ENCODE measurements at places on chromosomes 4 and X. TPM values are rescaled to one million over a fixed set of nuclear protein-coding genes. Genes with fewer than 3 reads are reported as not detected.

GRCh38 chrX:133645977-133646718, 230.9 kb upstream of the GPC4 start:
- H3K4me3 ChIP-seq = no peak overlapping the region
- H3K27ac ChIP-seq = no peak overlapping the region
- DNase-seq = no peak
- H3K4me1 ChIP-seq = no peaks in the 10 kb centered on the region
- no peaks in the 10 kb centered on the region for H3K27me3 ChIP-seq

DNA sequence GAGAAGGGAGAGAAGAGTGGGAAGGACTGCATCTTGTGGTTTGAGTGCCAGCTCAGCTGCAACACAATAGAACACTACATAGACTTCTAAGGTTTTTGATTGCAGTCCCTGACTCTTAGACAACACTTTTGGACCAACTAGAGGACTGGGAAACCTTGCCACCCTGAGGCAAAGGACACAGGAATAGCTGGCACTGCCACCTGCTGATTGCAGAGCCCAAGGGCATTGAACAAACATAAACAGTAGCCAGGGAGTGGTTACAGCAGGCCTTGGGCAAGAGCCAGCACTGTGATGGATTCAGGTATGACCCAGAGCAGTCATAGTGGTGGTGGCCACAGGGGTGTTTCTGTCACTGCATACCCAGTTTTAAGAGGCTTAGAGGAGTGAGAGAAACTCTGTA, 72.5 kb upstream of the CXorf51A start:
- no peaks in the 10 kb centered on the region for H3K36me3 ChIP-seq
- no peak overlapping the region for H3K27ac ChIP-seq
- no peak overlapping the region for H3K4me3 ChIP-seq
- no peaks in the 10 kb centered on the region for H3K27me3 ChIP-seq
- no peaks in the 10 kb centered on the region for H3K4me1 ChIP-seq
- DNase-seq = no peak

- no peak overlapping the region for H3K27ac ChIP-seq
- no peak for DNase-seq
- H3K4me3 ChIP-seq = no peak overlapping the region
These were observed 191.3 kb downstream of the KCNIP4 start for GRCh38 chr4:21757248-21757647.

DNA sequence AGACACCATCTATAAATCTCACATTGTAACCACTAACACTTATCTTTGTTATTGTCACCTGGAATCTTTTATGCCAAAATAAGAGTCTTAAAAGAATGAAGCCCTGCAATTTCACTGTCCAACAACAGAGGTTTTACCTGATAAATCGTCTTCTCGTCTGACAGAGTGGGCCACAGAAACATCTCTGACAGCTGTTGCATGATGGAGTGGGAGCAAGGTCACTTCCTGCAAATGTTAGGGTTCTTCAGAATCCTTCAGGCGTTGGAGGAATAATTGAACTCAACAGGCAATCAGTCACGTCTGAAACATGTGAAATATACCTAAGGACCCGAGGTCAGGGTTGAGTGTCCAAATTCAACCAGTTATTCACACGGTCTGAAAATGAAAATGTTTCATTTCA, 353.6 kb downstream of the TRIML1 start:
- DNase-seq = no peak
- H3K4me1 ChIP-seq = no peaks in the 10 kb centered on the region
- H3K4me3 ChIP-seq = no peak overlapping the region
- no peak overlapping the region for H3K27ac ChIP-seq
- H3K27me3 ChIP-seq = no peaks in the 10 kb centered on the region

- H3K36me3 ChIP-seq = no peaks in the 10 kb centered on the region
- H3K27ac ChIP-seq = no peak overlapping the region
- H3K4me1 ChIP-seq = no peaks in the 10 kb centered on the region
These were observed 44.2 kb downstream of the MID1IP1 start for GRCh38 chrX:38845426-38845825.

DNA sequence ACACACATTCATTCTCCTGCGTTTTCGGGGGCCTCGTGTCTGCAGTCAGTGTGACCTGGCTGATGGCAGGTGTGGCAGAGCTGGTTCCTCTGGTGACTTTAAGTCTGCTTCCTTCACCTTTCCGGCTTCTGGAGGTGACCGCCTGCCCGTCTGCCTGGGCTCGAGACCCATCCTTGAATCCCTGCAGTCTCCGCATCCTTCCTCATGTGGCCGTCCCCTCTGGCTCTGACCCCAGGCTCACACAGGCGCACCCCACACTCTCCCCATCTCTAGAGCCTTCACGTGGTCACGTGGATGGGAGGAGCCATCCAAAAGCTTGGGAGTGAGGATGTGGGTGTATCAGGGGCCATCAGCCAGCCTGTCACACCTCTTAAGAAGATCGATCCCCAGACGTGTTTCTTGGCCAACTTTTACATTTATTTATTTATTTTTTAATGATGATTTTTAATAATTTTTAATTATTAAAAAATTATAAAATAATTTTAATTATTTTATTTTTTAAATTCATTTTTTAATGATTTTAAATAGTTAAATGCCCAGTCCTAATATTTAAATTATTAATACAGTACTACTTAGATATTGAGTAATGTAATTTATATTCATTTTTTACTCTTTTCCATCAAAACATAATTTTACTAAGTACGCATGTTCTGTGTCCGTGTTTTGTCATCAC, 20.9 kb downstream of the RGS12 start:
- peaks cover 8% of the 10 kb centered on the region for H3K36me3 ChIP-seq
- H3K27ac ChIP-seq = no peak overlapping the region
- peaks cover 6% of the 10 kb centered on the region for H3K4me1 ChIP-seq
- DNase-seq = no peak
- no peak overlapping the region for H3K4me3 ChIP-seq

- no peak overlapping the region for H3K27ac ChIP-seq
- no peaks in the 10 kb centered on the region for H3K27me3 ChIP-seq
- no peak for DNase-seq
- H3K4me3 ChIP-seq = no peak overlapping the region
- H3K36me3 ChIP-seq = peaks cover 12% of the 10 kb centered on the region
- H3K4me1 ChIP-seq = no peaks in the 10 kb centered on the region
These were observed 22.4 kb downstream of the TMEM33 start for GRCh38 chr4:41957634-41958033.

- DNase-seq = no peak
- peak overlapping the region; percentile 100 for H3K27ac ChIP-seq
- peak overlapping the region; percentile 92 for H3K4me3 ChIP-seq
- no peaks in the 10 kb centered on the region for H3K27me3 ChIP-seq
- H3K36me3 ChIP-seq = no peaks in the 10 kb centered on the region
- H3K4me1 ChIP-seq = peaks cover 36% of the 10 kb centered on the region
These were observed 3.2 kb downstream of the TAPT1 start for GRCh38 chr4:16222957-16223527.

- no peak overlapping the region for H3K4me3 ChIP-seq
- no peaks in the 10 kb centered on the region for H3K36me3 ChIP-seq
- H3K4me1 ChIP-seq = no peaks in the 10 kb centered on the region
- H3K27ac ChIP-seq = no peak overlapping the region
These were observed 411.3 kb downstream of the FAT4 start for GRCh38 chr4:125725957-125726525.

- no peaks in the 10 kb centered on the region for H3K27me3 ChIP-seq
- no peak overlapping the region for H3K27ac ChIP-seq
- DNase-seq = no peak
- no peak overlapping the region for H3K4me3 ChIP-seq
- no peaks in the 10 kb centered on the region for H3K36me3 ChIP-seq
- no peaks in the 10 kb centered on the region for H3K4me1 ChIP-seq
These were observed 70.5 kb downstream of the CLCN5 start for GRCh38 chrX:49992853-49993252.

- H3K27me3 ChIP-seq = no peaks in the 10 kb centered on the region
- H3K4me3 ChIP-seq = no peak overlapping the region
- H3K27ac ChIP-seq = no peak overlapping the region
- H3K36me3 ChIP-seq = no peaks in the 10 kb centered on the region
These were observed 87.8 kb upstream of the GUCY1A1 start for GRCh38 chr4:155578726-155579370.

The HTN1 gene
- not detected for total RNA-seq

The F8A3 gene
- total RNA-seq = 28.7 TPM

The USP17L20 gene
- total RNA-seq = not detected

Data from upper lobe of left lung (tissue), 6 donors.